ENCODE measurements at places on chromosomes 2 and 18. TPM values are rescaled to one million over a fixed set of nuclear protein-coding genes. Genes with fewer than 3 reads are reported as not detected.

GRCh38 chr2:135783439-135783838, 41.8 kb downstream of the UBXN4 start:
- H3K36me3 ChIP-seq: peaks cover 71% of the 10 kb centered on the region
- no peaks in the 10 kb centered on the region for H3K27me3 ChIP-seq
- no peaks in the 10 kb centered on the region for H3K4me1 ChIP-seq
- H3K27ac ChIP-seq: no peak overlapping the region
- DNase-seq: no peak
- no peak overlapping the region for H3K4me3 ChIP-seq

GRCh38 chr2:6676776-6677175, 188.9 kb downstream of the CMPK2 start:
- H3K36me3 ChIP-seq: no peaks in the 10 kb centered on the region
- H3K4me3 ChIP-seq: no peak overlapping the region
- no peak overlapping the region for H3K27ac ChIP-seq
- no peaks in the 10 kb centered on the region for H3K4me1 ChIP-seq

- no peaks in the 10 kb centered on the region for H3K4me1 ChIP-seq
- no peak overlapping the region for H3K27ac ChIP-seq
- no peaks in the 10 kb centered on the region for H3K27me3 ChIP-seq
- peaks cover 2% of the 10 kb centered on the region for H3K36me3 ChIP-seq
These were observed 90.1 kb downstream of the NFATC1 start for GRCh38 chr18:79485788-79486355.

DNA sequence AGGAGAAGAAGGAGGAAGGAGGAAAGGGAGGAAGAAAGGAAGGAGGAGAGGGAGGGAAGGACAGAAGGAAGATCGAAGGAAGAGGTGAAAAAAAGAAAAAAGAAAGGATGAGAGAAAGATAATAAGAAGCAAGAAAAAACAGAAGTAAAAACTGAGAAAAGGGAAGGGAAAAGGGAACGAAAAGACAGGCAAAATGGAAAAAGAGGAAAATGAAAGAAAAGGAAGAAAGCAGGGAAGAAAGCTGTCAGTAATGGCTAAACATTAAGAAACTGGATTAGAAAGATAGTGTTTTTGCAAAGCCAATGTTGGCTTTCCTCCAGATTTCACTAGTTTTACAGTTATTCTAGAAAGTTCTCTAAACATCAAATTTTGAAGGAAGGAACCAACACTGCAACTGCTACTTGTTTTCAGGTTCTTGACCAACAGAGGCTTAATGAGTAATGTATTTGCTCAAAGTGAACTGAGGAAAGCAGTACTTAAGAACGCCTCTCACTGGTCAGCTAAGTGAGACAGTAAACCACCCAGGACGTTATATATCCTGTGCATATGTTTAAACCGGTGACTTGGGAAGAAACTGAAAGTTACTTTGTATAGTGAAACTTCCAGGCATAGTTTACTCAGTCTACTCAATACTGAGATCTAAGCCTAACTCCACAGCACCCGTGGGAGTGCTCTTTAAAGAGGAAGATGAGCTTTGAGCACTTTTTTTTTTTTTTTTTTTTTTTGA, 286.2 kb upstream of the TRIB2 start:
- H3K27ac ChIP-seq: peak overlapping the region; percentile 43
- peak overlapping the region; percentile 36 for H3K4me3 ChIP-seq
- peaks cover 40% of the 10 kb centered on the region for H3K4me1 ChIP-seq
- DNase-seq: peak; percentile 15

DNA sequence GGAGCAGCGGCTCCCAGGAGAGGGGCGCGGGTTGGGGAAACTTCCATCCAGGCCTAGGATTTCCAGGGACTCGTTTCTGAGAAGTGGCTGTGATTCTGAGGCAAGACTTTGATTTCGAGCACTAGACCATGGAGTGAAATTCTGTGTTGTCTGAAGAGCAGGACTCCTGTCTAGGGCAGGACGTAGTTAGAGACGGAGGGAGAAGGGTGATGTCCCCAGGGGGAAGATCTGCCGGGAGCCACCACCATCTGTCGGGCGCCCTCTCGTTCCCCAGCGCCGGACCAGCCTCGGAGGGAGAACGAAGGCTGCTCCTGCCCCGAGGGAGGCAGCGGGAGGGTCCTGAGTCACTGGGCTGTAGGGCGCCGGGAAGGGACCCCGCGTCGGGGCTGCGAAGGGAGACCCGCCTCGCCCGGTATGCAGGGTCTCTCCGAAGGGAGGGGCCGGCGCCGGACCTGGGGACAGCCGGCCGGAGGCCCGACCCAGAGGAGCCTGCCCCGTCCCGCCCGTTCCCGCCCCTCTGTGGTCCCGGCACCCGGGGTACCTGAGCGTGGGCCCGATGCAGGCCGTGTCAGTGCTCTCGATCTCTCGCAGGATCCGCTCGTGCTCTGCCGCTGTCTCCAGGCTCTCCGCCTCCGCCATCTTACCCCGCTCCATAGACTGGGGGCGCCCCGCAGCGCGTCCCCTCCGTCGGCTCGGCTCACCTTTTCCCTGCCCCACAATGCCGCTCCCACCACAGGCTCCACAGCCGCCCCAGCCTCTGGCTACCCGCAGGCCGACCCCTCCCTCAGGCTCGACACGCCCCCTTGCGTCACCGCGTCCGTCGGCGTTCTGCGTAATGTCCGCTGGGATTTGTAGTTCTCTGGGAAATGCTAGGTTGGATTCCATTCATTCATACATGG, at the start of gene EXOC6B:
Gene EXOC6B, minus strand, starts transcription at position 777 of the 899 bp plus-strand sequence.
- peak within 1 kb of the TSS; percentile 84 for H3K4me3 ChIP-seq
- peaks cover 57% of the 10 kb centered on the region for H3K4me1 ChIP-seq
- no peaks in the 10 kb centered on the region for H3K27me3 ChIP-seq
- peak within 1 kb of the TSS; percentile 91 for H3K27ac ChIP-seq
- peak; percentile 87 for DNase-seq

GRCh38 chr18:45014047-45014501, 333.4 kb downstream of the SETBP1 start:
- H3K4me1 ChIP-seq: peaks cover 12% of the 10 kb centered on the region
- no peaks in the 10 kb centered on the region for H3K36me3 ChIP-seq
- no peak overlapping the region for H3K4me3 ChIP-seq
- H3K27me3 ChIP-seq: no peaks in the 10 kb centered on the region
- H3K27ac ChIP-seq: no peak overlapping the region

DNA sequence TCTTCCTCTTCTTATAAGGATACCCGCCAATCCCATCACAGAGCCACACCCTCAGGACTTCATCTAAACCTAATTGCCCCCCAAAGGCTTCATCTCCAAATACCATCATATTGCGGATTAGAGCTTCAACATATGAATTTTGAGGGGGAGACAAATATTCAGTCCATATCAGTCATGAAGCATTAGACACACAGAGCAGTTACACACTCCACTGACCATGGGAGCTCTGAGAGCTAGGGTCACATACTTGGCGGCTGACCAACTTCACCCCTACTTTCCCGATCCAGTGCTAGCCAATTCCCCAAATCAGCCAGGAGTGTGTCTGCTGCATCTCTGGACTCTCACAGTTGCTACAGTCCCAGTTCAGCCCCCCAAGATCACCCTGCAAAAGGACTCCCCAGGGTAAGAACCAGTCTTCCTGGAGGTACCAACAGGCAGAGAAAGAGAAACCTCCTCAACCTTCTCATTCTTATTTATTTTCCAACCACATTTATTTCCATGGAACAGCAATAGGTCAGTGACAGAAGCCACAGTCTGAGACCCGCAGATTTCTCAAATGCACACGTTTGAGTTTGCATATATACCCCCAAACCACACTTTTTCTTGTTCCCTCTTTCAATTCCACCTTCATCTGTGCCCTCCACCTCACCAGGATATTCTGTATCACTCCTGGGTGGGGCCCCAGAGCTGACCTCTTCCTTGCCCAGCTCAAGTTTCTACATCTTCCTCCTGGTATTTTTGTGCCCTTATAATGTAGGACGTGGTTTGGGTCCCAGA, 33.3 kb downstream of the SPP2 start:
- no peak overlapping the region for H3K27ac ChIP-seq
- no peak overlapping the region for H3K4me3 ChIP-seq
- peaks cover 26% of the 10 kb centered on the region for H3K27me3 ChIP-seq
- no peak for DNase-seq
- peaks cover 1% of the 10 kb centered on the region for H3K36me3 ChIP-seq

DNA sequence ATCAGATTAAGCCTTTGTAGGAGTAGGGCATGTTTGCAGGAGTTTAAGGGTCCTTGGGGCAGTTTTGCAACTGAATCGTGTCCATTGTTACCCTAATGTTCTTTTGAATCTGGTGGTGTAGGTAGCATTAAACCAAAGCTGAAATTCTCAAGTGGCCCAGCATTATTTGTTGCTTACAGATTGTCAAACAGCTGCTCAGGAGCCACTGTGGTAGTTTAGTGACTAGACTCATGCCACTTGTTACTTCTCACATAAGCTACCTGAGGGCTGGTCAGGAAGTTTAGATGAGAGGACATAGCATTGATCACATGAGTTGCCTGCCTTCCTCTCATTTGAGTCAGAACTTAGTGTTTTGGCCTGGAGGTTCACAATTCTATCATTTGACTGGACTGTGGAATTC, 157.6 kb downstream of the HAUS1 start:
- no peaks in the 10 kb centered on the region for H3K27me3 ChIP-seq
- no peak for DNase-seq
- no peak overlapping the region for H3K27ac ChIP-seq
- H3K4me3 ChIP-seq: no peak overlapping the region

GRCh38 chr18:30106356-30106755, 936.2 kb downstream of the DSC3 start:
- H3K4me3 ChIP-seq: no peak overlapping the region
- no peak overlapping the region for H3K27ac ChIP-seq
- no peaks in the 10 kb centered on the region for H3K4me1 ChIP-seq
- H3K36me3 ChIP-seq: no peaks in the 10 kb centered on the region

DNA sequence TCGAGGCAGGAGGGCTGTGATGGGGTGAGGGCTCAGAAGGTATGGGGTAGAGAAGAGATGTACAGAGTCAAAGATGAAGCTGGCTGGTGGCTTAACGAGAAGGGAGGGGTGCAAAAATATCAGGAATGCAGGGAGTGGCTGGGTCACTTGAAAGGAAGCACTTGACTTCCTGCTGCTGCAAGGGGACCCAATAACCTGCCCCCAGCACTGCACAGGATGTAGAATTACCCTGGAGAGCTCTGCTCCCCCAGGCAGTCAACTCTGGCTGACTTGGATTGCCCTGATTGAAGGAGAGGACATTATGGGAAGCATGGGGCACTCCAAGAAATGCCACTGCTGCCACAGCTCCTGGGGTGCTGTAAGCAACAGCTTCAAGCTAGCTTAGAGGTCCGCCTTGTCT, 41.8 kb downstream of the CFAP221 start:
- no peak overlapping the region for H3K27ac ChIP-seq
- H3K4me3 ChIP-seq: no peak overlapping the region
- peaks cover 5% of the 10 kb centered on the region for H3K27me3 ChIP-seq
- H3K4me1 ChIP-seq: no peaks in the 10 kb centered on the region
- no peak for DNase-seq
- no peaks in the 10 kb centered on the region for H3K36me3 ChIP-seq

- H3K4me3 ChIP-seq: no peak overlapping the region
- H3K36me3 ChIP-seq: no peaks in the 10 kb centered on the region
These were observed 25.6 kb downstream of the MRPL33 start for GRCh38 chr2:27796791-27797765.

- H3K36me3 ChIP-seq: peaks cover under 1% of the 10 kb centered on the region
- H3K27me3 ChIP-seq: peaks cover 32% of the 10 kb centered on the region
- no peak overlapping the region for H3K4me3 ChIP-seq
- DNase-seq: peak; percentile 20
These were observed 2.6 kb upstream of the FZD5 start for GRCh38 chr2:207772081-207772843.

GRCh38 chr2:96809951-96810782, 5.9 kb upstream of the CNNM3 start:
- peaks cover 10% of the 10 kb centered on the region for H3K36me3 ChIP-seq
- peaks cover 24% of the 10 kb centered on the region for H3K4me1 ChIP-seq
- H3K27me3 ChIP-seq: no peaks in the 10 kb centered on the region
- no peak overlapping the region for H3K4me3 ChIP-seq
- H3K27ac ChIP-seq: peak overlapping the region; percentile 68

GRCh38 chr2:20398956-20399567, 47.8 kb upstream of the RHOB start:
- no peak for DNase-seq
- no peaks in the 10 kb centered on the region for H3K4me1 ChIP-seq
- H3K4me3 ChIP-seq: no peak overlapping the region

- no peaks in the 10 kb centered on the region for H3K27me3 ChIP-seq
- H3K4me3 ChIP-seq: no peak overlapping the region
- DNase-seq: no peak
- H3K27ac ChIP-seq: no peak overlapping the region
- H3K36me3 ChIP-seq: peaks cover 3% of the 10 kb centered on the region
- peaks cover 15% of the 10 kb centered on the region for H3K4me1 ChIP-seq
These were observed 70.4 kb downstream of the ALPK2 start for GRCh38 chr18:58558471-58558870.

- H3K36me3 ChIP-seq: no peaks in the 10 kb centered on the region
- H3K27me3 ChIP-seq: no peaks in the 10 kb centered on the region
- no peaks in the 10 kb centered on the region for H3K4me1 ChIP-seq
- no peak overlapping the region for H3K4me3 ChIP-seq
- no peak for DNase-seq
These were observed 76.2 kb upstream of the LRRTM1 start for GRCh38 chr2:80380736-80381135.

- H3K4me3 ChIP-seq: no peak overlapping the region
- no peak overlapping the region for H3K27ac ChIP-seq
- H3K27me3 ChIP-seq: peaks cover 2% of the 10 kb centered on the region
- no peak for DNase-seq
These were observed 70.3 kb downstream of the SCN1A start for GRCh38 chr2:166057370-166058164.

- no peaks in the 10 kb centered on the region for H3K36me3 ChIP-seq
- H3K4me1 ChIP-seq: no peaks in the 10 kb centered on the region
- no peak for DNase-seq
- H3K27ac ChIP-seq: no peak overlapping the region
- no peak overlapping the region for H3K4me3 ChIP-seq
These were observed 7.4 kb upstream of the FHL2 start for GRCh38 chr2:105406221-105406620.

DNA sequence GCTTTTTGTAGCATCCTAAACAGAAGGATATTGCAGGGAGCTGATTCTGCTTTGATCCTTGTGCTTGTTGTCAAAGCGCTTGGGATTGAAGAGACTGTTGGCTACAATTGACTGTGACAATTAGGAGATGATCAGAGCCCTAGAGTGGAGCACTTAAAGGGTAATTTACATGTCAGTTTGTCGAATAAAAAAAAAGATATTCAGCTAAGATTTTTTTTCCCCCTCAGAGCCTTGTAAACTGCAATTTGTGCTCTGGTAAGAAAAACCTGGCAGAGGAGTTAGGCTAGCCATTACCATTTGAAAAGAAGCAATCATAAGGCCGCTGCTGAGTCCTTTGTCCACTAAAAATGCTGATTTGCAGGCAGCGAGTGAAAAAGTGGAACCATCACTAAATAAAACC, 47.8 kb upstream of the ZEB2 start:
- H3K4me1 ChIP-seq: no peaks in the 10 kb centered on the region
- H3K27me3 ChIP-seq: peaks cover 3% of the 10 kb centered on the region
- no peak overlapping the region for H3K27ac ChIP-seq
- H3K36me3 ChIP-seq: no peaks in the 10 kb centered on the region
- DNase-seq: no peak

AP1S3 gene
- total RNA-seq: 6.5 TPM

TNS1 gene
- 11.0 TPM for total RNA-seq

USP34 gene
- 89.8 TPM for total RNA-seq

GKN1 gene
- not detected for total RNA-seq

FAM124B gene
- total RNA-seq: 0.73 TPM

CNGA3 gene
- total RNA-seq: not detected

SLC23A3 gene
- total RNA-seq: 2.3 TPM

SERPINB10 gene
- total RNA-seq: not detected

HAAO gene
- not detected for total RNA-seq

PDCD1 gene
- total RNA-seq: 4.9 TPM
